ENCODE measurements at places on chromosomes 7 and 10.
A peak's percentile ranks its signal among the peaks of the same experiment; 100 is the strongest.

GRCh38 chr7:151129117-151129959, 38.2 kb downstream of the GBX1 start:
- no peak for DNase-seq

- DNase-seq = no peak
These were observed 591.4 kb downstream of the PARD3 start for GRCh38 chr10:34223658-34224057.

DNA sequence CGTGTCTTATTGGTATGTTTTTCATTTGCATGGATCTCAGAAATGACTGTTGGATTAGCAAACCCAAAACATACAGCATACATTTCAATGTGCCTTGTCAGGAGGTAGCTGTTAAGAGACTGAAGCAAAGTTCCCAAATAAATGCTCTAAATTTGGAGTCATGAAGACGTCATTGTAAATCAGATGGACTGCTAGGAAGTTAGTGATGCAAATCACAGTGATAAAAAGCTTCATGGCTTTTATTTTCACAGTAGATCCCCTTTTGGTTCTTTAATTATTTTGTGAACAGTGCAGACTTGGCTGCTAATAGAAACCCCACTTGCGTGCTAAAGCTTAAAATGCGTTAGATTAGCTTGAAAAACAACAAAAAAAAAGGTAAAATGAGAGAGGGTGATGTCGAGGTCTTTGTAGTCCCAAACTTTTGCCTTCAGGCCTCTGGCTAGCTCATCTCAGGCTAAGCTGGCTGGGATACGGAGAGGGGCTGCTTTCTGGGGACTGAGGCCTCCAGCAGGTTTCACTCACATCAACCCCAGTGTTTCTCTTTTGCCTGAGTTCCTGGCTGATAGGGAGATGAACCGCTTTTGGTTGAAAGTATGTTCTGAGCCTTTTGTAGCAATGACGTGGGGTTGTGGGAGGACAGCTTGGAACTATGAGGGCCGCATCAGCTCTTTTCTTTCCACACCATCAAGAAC, 107.1 kb upstream of the CDCA7L start:
- DNase-seq = no peak

DNA sequence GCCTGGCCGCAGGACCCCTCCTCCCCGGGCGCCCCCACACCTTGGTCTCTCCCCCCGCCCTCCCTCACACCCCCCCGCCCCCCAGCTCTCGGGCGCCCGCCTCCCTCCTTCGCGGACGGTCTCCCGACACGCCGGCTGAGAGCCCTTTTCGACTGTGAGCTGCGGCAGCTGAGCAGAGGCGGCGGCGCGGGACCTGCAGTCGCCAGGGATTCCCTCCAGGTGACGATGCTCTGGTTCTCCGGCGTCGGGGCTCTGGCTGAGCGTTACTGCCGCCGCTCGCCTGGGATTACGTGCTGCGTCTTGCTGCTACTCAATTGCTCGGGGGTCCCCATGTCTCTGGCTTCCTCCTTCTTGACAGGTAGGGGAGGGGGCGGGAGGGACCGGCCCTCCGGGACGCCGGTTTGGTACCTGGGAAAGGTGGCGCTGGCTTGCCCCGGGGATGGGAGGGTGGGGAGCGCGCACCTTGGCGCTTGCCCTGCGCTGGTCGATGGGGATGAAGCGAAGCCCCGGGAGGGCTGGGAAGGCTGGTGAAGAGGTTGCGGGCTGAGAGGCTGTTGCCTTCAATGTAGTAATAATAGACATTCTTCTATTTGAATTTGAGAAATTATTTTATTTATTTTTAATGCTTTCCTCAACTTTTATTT, at the start of gene BMPER:
Gene BMPER, plus strand, starts transcription at position 151 of the 644 bp plus-strand sequence. Its CDS starts 75 bp downstream, at position 226.
- DNase-seq = peak; percentile 67

DNA sequence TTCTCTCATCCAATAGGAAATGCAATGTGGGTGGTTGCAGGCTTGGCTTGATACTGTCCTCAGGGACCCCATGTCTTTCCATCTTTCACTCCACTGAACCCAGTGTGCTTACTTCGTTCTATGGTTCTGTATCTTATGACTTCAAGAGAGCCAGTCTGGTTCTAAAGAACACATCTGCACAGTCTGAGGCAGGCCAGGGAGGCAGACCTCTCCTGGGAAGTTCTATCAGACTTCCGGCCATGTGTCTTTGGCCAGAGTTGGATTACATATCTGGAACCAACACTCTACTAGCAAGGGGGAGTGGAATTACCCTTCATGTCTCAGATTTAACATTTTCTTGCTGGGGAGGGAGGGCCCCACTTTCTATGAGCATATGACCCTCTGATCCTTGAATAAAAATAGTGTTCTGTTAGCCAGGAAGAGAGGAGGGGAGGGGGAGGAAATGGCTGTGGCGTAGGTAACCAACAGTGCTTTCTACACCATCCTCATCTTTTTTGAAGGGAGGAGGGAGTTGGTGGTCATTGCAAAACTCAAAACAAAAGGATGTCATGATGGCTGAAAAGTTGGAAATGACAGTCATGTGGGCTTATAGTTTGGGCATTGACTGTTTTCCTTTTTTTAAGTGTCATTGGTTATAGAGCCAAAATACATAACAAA, 370.2 kb downstream of the GATA3 start:
- DNase-seq = no peak

GRCh38 chr10:51251110-51251509, 176.8 kb downstream of the PRKG1 start:
- no peak for DNase-seq

DNA sequence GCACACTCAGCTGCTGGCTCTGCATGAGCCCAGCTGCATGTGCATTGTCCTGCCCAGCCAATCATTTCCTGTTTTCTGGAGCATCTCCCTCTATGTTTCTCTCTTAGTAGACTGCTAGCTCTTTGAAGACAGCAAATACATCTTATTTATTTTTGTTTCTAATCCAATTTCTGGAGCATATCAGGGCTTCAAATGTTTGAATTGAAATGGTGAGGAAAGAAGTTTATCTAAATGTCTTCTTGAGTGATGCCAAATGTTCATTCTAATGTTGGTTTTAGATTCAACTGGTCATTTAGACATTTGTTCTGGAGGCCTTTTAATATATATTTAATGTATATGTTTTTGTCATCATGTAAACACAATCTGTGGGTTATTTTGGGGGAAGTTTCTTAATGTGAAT, 141.9 kb downstream of the DNAJB9 start:
- peak; percentile 11 for DNase-seq

GRCh38 chr7:70669854-70670253, 462.1 kb upstream of the GALNT17 start:
- DNase-seq = no peak

- no peak for DNase-seq
These were observed 121.8 kb upstream of the SEM1 start for GRCh38 chr7:96831446-96831845.

DNA sequence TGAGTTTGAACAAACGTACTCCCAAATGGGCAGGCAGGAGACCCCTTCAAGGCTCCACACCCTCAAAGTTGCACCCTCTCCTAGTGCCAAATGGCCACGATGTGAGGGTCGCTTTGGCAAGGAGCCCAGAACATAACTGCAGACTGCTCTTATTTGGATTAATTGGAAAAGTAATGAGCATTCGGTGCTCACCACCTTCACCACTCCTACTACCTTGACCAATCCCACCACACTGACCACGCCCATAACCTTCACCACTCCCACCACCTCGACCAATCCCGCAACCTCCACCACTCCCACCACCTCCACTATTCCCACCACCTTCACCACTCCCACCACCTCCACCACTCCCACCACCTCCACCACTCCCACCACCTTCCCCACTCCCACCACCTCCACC, 94.7 kb upstream of the PAX2 start:
- DNase-seq = no peak

GRCh38 chr7:893686-894085, 17.3 kb downstream of the GET4 start:
- no peak for DNase-seq

DNA sequence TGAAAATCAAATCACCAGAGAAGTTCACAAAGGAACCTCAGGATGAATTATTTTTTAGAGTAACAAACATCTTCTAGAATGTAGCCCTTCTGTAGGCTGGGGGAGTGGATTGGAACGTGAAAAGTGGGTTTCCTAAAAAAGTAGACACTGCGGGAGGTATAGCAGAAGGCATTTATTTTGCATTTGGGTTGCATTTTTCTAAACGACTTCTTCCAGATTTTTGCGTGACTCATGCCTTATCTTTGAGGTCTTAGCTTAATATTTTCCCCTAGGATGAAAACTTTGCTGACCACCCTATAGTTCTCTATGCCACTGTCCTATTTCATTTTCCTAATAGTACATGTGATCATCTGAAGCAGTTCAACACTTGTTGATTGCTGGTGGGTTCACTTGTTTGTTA, 112.7 kb upstream of the JCAD start:
- DNase-seq = no peak

DNA sequence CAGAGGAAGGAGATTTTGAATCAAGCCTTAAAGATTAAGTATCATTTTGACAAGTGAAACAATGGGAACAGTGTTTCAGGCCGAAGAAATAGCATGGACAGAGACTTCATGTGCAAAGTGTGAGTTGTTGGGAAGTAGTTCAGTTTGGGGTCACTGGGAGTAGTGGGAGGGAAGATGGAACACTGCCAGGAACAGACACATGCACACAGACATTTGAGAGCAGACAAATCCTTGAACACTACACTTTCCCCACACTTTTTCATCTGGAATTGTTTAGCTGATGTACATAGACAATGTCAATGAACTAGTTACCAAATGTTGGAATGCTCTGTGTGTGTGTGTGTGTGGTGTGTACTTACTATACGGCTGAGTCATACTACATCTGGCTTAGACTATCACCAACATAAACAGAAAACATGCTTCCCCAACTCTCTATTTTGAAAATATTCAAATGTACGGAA, 52.4 kb upstream of the LRRC17 start:
- DNase-seq = no peak

DNA sequence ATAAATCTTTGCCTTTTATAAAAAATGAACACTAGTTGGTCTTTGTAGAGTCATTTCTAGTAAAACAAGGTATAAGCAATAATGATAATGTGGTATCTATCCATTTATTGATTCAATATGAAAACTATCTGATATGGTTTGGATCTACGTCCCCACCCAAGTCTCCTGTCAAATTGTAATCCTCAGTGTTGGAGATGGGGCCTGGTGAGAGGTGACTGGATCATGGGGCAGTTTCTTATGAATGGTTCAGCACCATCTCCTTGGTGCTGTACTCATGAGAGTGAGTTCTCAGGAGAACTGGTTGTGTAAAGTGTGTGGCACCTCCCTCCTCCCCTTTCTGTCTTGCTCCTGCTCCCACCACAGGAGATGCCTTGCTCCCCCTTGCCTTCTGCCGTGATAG, 288.8 kb downstream of the CACNA2D1 start:
- DNase-seq = no peak

GRCh38 chr7:151312831-151313809, 28.5 kb upstream of the NUB1 start:
- no peak for DNase-seq

- DNase-seq = no peak
These were observed 16.6 kb downstream of the PLPP4 start for GRCh38 chr10:120473593-120473992.

DNA sequence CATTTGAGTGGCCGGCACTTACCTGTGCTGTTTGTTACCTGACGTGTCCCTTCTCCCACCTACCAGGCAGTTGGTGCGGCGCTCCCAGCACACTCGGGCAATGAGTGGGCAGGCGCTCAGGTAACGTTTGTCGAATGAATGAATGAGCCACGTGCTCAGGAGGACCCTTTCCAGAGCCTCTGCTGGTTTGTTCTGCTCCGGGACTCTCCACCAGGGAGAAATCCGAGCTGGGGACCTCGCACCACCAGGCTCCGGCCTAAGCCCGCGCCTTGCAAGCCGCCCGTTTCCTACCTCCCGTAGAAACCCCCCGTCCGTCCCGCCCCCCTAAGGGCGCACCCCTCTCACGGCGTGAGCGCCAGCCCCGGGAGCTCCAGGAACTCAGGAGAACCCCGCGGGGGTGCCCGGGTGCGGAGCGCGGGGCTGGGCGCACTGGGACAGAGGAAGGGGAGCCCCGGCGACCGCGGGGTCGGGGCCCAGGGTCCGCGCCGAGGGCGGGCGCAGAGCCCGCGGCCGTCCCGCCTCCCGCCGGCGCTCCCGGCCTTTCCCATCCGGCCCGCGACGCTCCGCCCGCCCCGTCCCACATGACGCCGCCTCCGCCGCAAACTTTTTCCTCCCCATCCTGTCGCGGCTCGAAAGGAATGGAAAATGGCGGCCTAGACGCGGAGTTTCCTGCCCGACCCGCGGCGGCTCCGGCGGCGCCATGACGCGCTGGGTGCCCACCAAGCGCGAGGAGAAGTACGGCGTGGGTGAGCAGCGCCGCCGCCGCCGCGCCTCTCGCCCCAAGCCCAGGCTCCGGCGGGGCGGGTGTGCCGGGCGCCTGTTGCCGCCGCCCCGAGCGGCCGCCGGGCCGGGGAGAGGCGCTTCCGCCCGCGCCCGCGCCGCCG, at the start of gene DOCK1:
Gene DOCK1, plus strand, starts transcription at position 611 of the 884 bp plus-strand sequence. Its CDS starts 90 bp downstream, at position 701.
- DNase-seq = peak; percentile 93

- peak; percentile 10 for DNase-seq
These were observed 152.0 kb downstream of the MACC1 start for GRCh38 chr7:20064974-20065862.

- peak; percentile 55 for DNase-seq
These were observed 395.9 kb downstream of the GRM8 start for GRCh38 chr7:126856691-126857291.

- DNase-seq = no peak
These were observed 18.5 kb downstream of the KNDC1 start for GRCh38 chr10:133178357-133179127.

DNA sequence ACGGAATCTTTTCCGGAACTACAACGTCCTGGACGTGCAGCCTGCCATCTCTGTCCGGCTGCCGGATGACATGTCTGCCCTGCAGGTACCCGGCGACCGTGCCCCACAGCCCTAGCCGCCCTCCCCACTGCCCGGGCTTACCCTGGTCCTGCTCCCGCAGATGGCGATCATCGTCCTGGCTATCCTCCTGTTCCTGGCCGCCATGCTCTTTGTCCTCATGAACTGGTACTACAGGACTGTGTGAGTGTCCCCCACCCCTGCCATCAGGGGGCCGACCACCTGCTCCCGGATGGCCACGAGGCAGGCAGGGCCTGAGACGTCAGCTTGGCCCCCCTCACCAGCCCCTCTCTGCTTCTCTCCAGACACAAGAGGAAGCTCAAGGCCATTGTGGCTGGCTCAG, 38.0 kb upstream of the VSIR start:
- no peak for DNase-seq

- DNase-seq = no peak
These were observed 63.0 kb upstream of the MPP7 start for GRCh38 chr10:28365840-28366239.

GRCh38 chr10:57769298-57769697, 498.4 kb downstream of the IPMK start:
- DNase-seq = no peak

GRCh38 chr10:11409357-11409756, 202.1 kb downstream of the USP6NL start:
- DNase-seq = no peak

- no peak for DNase-seq
These were observed 23.3 kb upstream of the KIAA1549 start for GRCh38 chr7:139004321-139005090.

DNA sequence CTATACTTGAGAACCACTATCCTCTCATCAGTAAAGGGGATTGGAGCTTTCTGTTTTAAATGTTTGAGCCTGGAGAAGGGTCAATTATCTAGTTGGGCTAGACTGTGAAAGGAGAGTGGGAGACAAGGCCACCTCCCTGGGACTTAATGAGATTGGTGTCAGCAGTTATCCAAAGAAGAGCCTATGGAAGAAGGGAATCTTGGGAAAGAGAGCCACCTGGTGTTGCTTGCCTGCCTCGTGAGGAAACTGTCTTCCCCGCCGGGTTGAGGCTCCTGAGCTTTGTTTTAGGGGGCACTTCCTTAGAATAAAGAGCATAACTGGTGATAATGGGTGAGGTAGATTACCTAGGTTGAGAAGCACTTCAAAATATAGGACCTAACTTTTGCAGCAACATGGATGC, 32.0 kb upstream of the ABCB4 start:
- DNase-seq = peak; percentile 67
